Fibroblast of gingiva (primary cell): ENCODE measurements at places on chromosomes 1 and 21.

GRCh38 chr21:39251326-39251725 lies 62.1 kb downstream of the BRWD1 start:
- DNase-seq = peak; percentile 50

- DNase-seq = no peak
These were observed 5.6 kb downstream of the OLIG2 start for GRCh38 chr21:33031152-33031911.

- DNase-seq = no peak
These were observed 109.6 kb downstream of the KCNN3 start for GRCh38 chr1:154760469-154760933.

- DNase-seq = no peak
These were observed 100.2 kb downstream of the LTN1 start for GRCh38 chr21:28892199-28893111.

- no peak for DNase-seq
These were observed 5.4 kb downstream of the PSEN2 start for GRCh38 chr1:226875641-226876295.

- no peak for DNase-seq
These were observed 31.1 kb downstream of the INAVA start for GRCh38 chr1:200925831-200926230.

GRCh38 chr1:37069406-37069805 lies 35.1 kb upstream of the GRIK3 start:
- DNase-seq = no peak

- no peak for DNase-seq
These were observed 4.0 kb upstream of the PDE9A start for GRCh38 chr21:42649122-42650032.

DNA sequence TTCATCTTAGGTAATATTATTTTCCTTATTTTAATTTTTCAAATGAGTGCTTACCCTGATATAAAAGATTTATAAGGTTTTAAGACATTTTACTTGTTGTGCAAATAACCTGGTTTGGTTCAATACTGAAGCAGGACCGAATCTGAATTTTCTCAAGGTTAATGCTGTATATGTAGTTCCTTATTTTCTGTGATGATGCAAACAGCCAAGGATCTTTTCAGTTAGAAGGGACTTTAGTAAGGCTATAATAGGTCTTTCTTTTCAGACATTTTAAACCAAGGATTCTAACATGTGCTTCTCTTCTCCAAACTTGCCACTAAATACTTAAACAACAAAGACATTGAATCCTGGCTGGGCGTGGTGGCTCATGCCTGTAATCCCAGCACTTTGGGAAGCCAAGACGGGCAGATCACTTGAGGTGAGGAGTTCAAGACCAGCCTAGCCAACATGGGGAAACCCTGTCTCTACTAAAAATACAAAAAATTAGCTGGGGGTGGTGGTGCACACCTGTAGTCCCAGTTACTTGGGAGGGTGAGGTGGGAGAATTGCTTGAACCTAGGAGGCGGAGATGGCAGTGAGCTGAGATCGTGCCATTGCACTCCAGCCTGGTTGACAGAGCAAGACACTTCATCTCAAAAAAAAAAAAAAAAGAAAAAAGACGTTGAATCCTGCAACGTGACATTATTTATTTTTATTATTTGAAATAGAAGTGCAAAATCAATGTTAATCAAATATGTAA lies 3.2 kb upstream of the ARPC5 start:
- DNase-seq = no peak

DNA sequence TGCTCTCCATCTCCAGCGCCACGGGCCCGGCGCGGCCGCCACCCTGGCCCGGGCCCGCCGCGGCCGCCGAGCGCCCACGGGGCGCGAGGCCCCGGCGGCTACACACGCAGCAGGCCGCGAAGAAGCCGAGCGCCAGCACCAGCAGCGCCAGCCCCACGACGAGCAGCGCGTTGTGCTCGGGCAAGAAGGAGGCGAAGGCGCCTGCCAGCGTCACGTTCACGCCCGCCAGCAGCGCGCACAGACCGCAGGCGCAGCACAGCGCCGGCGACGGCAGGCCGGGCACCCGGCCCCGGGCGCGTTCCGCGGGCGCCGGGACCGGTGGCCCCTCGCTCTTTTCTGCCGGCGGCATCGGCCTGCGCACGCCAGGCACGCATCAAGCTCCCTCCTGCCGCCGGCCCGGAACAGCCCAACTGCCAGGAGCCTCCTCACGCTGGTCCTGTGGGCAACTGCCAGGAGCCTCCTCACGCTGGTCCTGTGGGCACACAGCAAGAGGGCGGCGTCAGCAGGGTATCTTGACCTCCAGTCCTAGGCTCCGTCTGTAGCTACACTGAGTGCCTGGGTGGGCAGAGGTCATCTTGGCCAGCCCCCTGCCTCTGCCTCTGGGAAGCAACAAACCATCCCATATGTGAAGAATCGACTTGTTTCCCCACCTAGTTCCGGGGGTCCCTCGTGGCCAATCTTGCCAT lies 18.1 kb downstream of the KNCN start:
- peak; percentile 33 for DNase-seq

GRCh38 chr1:33170351-33171274 lies 11.2 kb downstream of the TRIM62 start:
- DNase-seq = no peak

DNA sequence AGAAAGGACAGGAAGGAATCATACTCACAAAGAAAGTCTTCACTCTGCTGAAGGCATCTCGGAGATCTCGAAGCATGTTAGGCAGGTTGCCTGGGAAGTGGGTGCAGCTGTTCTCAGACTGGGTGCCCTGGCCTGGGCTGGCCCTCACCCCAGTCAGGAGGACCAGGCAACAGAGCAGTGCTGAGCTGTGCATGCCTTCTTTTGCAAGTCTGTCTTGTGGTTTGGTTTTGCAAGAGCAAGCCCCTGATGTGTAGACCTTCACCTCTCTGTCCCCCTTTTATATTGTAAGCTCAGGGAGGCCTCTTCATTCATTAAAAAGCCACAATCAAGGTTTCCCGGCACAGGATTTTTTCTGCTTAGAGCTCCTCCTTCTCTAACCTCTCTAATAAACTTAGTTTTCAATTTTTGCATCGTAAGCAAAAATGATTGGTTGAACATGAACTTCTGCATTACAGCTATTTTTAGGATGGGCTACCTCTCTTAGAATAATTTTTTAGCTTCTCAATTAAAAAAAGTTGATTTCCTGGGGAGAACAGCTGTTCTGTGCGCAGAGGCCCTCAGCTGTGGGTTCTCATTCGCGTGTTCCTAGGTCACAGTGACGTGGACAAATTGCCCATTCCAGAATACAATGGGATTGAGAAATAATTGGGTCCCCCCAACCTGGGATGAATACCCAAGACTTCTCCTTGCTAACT lies at the start of gene IL10:
TSS of gene IL10 (minus strand) at position 252 of the 695 bp plus-strand sequence. CDS start at position 193, 59 bp downstream.
- no peak for DNase-seq

DNA sequence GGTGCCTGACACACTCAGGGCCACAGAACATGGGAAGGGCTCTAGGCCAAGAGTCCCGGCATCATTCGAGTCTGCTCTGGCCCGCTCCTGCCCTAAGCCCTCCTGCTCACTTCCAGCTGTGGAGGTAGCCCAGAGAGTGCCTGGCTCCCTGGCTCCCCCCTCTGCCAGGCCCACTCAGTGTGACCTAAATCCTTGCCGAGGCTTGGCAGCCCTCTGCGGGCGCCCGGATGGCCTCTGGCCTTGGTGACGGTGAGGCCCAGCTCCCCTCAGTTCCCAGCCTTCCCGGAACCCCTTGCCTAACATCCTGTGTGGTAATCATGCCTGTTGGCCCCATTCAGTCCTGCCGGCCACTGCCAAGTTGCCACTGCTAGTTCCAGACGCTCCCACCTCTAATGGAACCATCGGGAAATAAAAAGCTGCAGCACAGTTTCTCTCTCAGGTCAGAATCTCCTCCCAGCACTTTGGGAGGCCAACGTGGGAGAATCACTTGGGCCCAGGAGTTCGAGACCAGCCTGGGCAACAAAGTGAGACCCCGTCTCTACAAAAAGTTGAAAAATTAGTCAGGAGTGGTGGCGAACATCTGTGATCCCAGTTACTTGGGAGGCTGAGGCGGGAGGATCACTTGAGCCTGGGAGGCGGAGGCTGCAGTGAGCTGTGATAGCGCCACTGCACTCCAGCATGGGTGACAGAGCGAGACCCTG lies 1.2 kb upstream of the H6PD start:
- peak; percentile 99 for DNase-seq

- peak; percentile 55 for DNase-seq
These were observed 16.6 kb upstream of the RNF19B start for GRCh38 chr1:32981003-32981901.

- no peak for DNase-seq
These were observed 181.3 kb downstream of the KCTD3 start for GRCh38 chr1:215748431-215748830.

DNA sequence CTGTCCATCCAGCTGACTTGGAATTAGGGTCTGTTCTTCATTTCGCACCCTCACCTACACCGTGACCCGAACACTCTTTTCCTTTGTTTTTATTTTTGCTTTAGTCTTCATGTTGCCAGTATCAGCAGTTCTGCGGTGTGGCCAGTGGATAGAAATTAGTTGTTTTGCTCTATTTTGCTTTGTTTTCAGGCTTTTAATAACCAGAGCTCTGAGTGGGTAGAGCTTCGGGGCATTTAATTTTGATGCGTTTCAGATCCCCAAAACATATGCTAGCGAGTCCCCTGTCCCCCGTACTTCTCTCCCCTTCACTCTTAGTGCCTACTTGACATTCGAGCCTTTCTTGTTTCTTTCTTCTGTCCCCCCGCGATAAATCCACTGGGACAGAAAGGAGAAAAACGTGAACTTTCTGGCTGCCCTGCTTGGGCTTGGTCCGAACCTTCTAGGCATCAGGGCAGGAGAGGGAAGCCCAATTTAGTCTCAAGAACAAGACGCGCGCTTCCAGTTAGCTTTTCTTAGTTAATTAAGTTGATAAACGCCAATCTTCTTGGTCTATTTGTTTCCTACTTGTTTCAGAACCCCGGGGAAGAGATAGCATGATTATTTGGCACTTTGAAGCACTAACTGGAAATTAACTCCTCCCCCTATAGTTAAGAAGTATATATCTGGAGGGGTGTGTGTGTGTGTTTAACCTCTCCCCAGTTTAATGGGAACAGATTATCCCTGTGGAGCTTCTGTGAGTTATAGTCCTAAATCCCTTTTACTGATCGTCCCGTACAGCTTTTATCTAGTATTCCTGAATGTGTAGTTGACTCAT lies 839 bp downstream of the SWT1 start:
- no peak for DNase-seq

DNA sequence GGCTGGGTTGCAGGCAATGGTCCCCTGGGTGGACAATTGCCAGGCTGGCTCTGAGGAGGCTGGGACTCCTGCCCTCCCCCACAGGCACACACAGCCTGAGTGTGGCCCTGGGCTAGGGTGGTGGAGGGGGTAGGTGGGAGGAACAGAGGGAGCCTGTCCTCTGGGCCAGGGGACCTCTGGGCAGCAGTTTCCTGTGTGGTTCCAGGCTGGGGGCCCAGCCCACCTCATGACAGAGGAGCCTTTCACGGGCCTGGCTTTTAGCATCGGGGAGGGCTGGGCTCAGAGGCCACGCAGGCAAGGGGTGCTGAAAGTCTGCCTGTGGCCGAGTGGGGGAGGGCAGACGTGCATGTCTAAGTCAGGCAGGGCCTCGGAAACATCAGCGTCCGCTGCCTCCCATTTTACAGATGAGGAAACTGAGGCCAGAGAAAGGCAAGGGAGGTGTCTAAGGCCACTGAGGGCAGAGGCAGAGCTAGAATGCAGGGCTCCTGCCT lies 7.0 kb downstream of the EXTL1 start:
- DNase-seq = no peak

DNA sequence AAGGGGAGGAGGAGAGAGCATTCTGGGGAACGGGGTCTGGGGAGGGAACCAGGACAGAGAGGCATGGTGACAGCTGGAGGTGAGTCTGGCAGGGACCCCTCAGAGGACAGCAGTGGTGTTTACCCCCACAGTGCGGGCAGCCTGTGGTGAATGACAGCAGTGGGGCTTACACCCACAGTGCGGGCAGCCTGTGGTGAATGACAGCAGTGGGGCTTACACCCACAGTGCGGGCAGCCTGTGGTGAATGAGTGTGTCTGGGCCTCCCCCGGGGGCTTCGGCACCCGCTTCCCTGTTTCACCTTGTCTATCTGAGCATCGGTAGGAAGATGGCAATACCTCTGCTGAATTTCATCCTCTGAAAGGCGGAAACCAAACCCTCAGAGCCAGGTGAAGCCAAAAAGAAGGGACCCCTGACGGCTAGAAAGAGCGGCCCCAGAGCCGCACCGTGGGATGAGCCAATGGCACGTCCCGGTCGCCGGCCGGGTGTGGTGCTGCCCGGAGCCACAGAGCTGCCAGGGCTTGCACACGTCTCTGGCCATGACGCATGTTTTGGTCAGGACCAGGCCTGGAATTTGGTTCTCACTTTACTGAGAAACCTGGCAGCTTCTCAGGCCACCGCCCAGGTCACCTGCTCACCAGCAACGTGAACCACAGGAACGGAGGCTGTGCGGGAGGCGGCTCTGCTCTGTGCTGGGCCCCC lies 54.1 kb downstream of the SIK1 start:
- no peak for DNase-seq

GRCh38 chr1:39081271-39082009 lies 55.3 kb downstream of the NDUFS5 start:
- DNase-seq = no peak

GRCh38 chr1:93426181-93426580 lies 21.7 kb upstream of the FNBP1L start:
- DNase-seq = no peak

GRCh38 chr21:18772404-18772803 lies 368.8 kb upstream of the TMPRSS15 start:
- DNase-seq = no peak

GRCh38 chr1:45348609-45348965 lies 8.3 kb upstream of the MUTYH start:
- DNase-seq = no peak
